ENCODE measurements at places on chromosomes 13 and 19.

GRCh38 chr19:18895824-18896341 is at the start of gene CERS1:
Gene CERS1, minus strand, starts transcription at chr19:18896158. Its CDS starts 86 bp downstream, at chr19:18896072.
- peak; percentile 27 for DNase-seq

- peak; percentile 50 for DNase-seq
Measured at GRCh38 chr13:90622541-90622940, 724.9 kb upstream of the MIR17HG start.

- no peak for DNase-seq
Measured at GRCh38 chr13:27783111-27783510, 9.2 kb upstream of the GSX1 start.

DNA sequence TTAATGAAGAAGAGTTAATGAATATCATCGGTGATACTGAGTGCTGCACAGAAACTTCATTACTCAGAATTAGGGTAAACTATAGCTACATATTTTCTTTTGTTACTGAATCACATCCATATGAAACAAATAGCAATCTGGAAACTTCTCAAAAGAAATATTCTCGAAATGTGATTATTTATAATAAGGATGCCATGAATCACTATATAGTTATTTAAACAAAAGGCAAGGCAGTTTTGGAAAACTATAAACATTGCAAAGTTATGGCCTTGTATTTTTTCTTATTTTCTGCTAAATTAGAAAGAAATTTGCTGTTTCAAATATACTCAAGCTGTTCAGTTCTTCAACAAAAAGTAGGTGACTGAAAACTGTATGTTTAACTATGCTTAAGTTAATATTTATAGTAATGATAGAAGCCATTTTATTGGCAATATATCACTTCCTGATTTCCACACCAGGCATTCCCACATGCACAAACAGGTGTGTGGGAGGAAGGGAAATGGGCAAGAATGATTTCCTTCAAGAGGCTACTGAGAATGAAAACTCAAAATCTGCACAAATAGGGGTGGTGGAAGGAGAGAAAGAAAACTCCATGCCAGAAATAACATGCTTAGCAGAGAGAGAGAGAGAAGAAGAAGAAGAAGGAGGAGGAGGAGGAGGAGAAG is 74.5 kb upstream of the FRY start:
- peak; percentile 33 for DNase-seq

DNA sequence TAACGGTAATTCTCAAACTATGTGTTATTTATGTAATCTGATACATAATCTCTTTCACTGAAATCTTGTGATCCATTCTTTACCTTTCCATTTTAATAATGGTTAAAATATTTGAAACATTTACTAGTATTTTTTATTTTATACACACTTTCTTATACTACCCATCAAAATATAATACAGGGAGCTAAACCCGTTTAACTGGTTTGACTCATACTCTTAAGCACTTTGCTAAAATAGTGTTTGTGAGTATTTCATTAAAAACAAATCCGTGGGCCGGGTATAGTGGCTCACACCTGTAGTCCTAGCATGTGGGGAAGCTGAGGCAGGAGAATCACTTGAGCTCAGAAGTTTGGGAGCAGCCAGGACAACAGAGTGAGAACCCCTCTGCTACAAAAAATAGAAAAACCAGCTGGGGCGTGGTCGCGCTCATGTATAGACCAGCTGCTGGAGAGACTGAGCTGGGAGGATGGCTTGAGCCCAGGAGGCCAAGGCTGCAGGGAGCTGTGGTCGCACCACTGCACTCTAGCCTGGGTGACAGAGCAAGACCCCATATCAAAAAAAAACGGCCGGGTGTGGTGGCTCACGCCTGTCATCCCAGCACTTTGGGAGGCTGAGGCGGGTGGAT is 43.8 kb upstream of the DCUN1D2 start:
- DNase-seq, result no peak

- peak; percentile 60 for DNase-seq
Measured at GRCh38 chr13:114043421-114044053, 69.7 kb upstream of the C13orf46 start.

DNA sequence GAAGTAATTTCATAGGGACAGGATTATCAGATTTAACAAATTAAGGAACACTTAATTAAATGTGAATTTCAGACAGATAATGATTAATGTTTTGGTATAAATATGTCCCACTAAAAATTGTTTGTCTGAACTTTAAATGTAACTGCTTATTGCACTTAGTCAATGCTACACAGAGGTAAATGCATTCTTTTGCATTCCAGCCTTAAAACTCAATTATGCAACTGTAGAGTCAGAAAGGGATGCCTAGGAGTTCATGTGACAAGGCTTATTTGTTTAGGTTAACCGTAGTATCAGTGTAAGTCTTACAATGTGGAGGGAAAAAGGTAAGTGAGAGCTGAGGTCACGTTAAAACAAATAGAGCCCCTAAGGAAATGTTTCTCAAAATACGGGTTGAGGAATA is 347.2 kb upstream of the ARGLU1 start:
- DNase-seq, result no peak

GRCh38 chr13:103926118-103926517 is 859.9 kb upstream of the SLC10A2 start:
- DNase-seq, result no peak

DNA sequence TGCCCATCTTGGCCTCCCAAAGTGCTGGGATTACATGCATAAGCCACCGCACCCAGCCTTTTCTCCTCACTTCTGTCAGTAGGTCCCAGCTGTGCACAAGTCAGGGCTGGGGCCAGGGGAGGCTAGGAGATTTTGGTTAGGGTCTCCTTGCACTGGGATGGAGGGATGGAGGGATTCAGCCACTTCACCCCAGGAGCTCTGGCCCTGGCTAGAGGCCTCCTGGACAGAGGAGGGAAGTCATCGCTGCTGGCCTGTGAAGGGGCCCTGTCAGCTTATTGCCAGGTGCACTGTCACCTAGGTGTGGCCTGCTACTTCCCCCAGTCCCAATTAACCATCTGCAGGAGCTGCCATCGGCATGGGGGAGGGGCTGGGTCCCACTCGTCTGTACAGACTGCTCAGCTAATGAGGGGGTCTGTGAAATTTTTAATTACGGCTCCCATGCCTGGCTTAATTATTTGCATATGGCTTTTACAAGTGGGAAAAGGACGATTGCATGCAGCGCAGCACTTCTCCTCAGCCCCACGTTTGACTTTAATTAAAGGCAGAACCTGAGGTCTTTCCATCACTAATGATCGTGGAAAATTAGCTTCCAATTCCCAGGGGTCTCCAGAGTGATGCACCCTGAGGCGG is 52.4 kb downstream of the CHST8 start:
- DNase-seq, result no peak

GRCh38 chr13:94822356-94822755 is 110.0 kb upstream of the SOX21 start:
- DNase-seq, result no peak

DNA sequence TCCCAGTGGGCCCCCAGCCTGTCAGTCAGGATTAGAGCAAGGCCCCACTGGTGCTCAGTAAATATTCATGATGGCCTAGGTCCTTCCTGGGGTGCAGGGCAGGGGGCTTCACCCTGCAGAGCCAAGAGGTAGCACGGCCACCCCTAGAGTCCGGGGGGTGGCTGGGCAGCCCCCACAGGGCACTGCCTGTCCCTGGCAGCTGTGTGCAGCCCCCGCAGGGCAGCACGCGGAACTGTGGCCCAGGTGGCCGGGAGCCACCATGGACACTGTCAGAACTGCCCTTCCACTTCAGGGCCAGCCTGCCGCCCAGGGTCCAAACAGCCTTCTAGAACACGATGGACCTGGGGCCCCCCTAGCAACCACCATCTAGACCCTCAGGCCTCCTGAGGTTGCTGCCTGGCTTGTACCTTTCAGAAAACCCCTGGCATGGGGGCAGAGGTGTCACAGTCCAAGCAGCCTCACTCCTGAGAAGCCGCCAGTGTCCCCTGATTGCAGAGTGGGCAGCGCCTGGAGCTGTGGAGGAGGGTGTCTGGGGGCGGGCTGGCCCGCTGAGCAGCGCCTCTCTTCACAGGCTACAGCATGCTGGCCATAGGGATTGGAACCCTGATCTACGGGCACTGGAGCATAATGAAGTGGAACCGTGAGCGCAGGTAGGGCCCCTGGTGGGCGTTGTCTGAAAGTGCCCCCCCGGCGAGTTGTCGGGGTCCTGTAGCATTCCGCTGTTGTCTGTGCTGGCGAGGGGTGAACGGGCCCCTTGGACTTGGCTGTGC is 2.9 kb upstream of the YJEFN3 start:
- no peak for DNase-seq

- DNase-seq, result no peak
Measured at GRCh38 chr19:29610213-29610573, 4.1 kb downstream of the POP4 start.

DNA sequence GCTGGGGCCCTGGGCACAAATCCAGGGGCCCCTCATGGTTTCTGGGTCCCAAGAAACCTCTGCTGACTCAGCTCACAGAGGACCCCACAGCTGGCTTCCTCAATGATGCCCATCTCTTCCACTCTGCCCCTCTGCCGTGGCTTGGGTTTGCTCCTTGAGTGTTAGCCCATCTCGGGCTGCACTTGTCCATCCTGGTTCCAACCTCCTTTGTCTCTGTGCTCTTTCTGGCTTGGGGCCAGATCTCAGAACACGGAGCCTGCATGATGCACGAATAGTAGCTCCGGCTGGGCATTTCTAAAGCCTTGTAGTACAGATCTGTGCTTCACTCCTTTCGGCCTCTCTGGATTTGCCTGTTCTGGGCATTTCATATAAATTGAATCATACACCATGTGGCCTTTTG is 53.8 kb downstream of the F2RL3 start:
- DNase-seq, result no peak

- no peak for DNase-seq
Measured at GRCh38 chr13:42106998-42107397, 58.5 kb downstream of the DGKH start.

- DNase-seq, result no peak
Measured at GRCh38 chr13:48506092-48506701, 26.7 kb downstream of the RCBTB2 start.

- no peak for DNase-seq
Measured at GRCh38 chr19:33235996-33236350, 10.3 kb upstream of the SLC7A10 start.

GRCh38 chr13:43874504-43875092 is 4.9 kb downstream of the CCDC122 start:
- DNase-seq, result peak; percentile 23

GRCh38 chr19:55486971-55487923 is 989 bp upstream of the SSC5D start:
- peak; percentile 95 for DNase-seq

- no peak for DNase-seq
Measured at GRCh38 chr19:14703833-14704232, 14.0 kb downstream of the ZNF333 start.

DNA sequence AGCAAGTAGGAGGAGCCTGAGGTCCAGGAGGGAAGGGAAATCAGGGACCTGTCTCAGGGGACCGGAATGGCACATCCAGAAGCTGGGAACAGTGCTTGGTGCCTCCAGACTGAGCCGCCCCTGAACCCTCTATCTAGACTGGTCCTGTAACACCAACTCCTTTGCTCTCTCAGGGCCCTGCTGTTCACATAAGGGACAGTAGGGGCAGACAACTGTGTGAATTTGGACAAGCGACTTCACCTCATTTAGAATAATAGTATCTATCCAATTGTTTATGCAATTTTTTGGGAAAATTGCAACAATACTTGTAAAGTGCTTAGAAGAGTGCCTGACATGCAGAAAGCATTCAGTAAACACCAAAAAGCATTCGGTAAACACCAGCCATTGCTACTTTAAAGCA is 14.0 kb downstream of the SYMPK start:
- DNase-seq, result no peak

- peak; percentile 68 for DNase-seq
Measured at GRCh38 chr19:38769635-38770211, 3.6 kb downstream of the LGALS7 start.

DNA sequence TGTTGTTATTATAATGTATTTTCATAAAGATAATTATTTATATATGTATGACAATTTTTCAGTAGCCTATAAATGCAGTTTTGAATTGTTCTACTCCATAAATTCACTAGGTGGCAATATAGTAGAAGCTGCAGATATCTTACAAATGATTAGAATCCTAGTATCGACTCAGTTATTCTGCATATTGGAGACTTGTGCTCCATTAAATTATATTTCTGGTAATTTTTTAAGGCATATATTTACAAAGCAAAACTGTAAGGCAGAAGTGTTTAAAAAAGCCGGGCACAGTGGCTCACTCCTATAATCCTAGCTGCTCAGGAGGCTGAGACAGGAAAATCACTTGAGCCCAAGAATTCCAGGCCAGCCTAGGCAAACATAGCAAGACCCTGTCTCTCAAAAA is 58.7 kb downstream of the DPY19L3 start:
- DNase-seq, result no peak

DNA sequence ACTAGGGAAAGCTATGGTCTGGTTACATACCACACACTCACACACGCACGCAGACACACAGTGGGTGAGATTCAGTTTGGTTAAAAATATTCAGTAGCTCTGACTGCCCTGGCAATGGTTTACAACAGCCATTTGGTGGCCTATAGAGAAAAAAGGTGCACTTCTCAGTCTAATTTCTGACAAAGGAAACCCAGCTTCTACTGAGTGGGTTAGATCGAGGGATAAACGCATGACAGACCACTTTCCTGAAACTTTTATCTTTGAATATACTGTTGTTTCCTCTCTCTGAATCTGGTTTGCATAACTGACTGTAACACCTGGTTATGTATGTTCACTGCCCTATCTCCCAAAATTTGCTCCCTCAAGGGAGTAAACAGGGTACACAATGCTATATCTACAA is 2.5 kb downstream of the LIG4 start:
- no peak for DNase-seq

GRCh38 chr13:72508392-72508791 is 219.0 kb downstream of the MZT1 start:
- no peak for DNase-seq

DNA sequence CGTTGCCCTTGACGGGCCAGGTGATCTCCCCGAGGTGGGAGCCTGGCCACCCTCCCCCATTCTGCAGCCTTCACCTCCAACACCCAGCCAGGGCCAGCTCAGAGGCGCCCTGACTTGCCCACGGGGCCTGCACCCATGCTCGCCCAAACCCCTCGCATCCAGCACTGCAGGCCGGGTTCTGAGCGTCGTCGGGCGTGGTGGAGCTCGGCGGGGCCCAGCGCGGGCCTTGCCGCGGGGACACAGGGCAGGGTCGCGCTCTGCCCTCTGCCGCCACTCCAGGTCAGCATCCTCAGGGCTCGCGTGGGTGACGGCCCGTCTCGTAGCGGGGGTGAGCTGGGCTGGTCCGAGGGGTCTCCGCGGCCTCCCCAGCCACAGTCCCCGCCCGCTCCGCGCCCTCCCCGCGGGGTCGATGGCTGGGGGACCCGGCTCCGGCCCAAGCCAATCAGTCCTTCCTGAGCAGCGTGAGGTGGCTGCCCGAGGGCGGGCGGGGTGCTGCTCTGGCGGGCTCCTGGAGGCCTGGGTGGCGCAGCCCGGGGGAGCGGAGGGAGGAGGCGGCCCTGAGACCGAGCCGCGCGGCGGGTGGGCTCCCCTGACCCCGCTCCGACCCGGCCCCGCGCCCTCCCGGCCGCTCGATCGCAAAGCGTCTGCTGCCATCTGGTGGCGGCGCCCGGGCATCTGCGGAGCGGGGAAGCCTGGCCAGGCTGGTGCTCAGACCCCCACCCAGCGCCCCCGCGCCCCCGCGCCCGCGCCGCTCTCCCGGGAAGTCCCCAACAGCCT is 61.4 kb downstream of the CCNE1 start:
- DNase-seq, result peak; percentile 26

GRCh38 chr13:31036731-31037695 is 104.6 kb downstream of the TEX26 start:
- no peak for DNase-seq

Data from EL (cell line).